ENCODE measurements at places on chromosomes 5 and 9.

DNA sequence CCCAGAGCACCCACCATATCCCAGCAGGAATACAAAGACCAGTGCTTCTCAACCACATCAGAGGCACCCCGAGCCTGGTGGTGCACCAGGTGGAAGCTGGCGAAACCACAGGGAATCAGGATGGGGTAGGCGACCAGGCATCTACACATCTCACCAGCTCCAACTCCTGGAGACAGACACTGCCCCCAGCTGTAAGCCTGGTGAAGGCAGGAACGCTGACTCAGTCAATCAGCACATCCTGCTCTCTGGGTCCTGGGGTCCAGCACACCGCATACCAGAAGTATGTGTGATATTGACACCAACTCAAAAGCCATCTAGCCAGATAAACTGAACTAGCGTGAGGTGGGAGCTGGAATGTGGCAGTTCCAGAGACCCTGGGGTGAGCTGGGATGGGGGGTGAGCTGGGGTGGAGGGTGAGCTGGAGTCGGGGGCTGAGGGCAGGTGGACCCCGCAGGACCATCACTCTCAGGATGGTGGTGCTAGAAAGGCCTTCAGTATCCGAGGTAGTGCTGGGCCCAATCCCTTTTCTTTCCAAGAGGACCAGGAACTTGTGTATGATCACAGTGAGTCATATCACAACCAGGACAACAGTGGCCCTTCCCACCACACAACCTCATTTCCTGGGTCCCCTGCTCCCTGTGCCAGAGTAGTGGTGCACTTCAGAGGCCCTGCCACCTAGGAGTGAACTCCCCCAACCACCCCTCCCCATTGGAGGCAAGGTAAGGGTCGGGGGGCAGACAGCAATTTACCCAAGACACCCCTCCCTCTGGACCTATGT lies 2.5 kb downstream of the DBN1 start:
- DNase-seq = no peak

DNA sequence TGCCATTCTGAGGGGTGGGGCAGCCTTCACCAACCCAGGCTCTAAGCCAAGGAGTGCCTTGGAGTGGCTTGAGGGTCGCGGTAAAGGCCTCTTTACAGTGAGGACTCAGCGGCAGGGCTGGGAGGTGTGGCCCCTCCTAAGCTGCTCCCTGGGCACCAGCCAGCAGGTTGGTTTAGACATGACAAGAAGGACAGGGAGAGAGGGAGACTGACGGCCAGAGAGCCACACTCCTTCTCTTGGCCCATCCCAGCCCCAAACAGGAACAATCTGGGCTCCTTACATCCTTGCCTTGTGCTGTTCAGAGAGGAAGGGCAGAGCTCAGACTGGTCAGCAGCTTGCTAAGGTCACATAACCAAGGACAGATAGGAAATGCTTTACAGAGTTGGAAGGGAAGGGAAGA lies 94.5 kb downstream of the LMX1B start:
- no peak for DNase-seq

DNA sequence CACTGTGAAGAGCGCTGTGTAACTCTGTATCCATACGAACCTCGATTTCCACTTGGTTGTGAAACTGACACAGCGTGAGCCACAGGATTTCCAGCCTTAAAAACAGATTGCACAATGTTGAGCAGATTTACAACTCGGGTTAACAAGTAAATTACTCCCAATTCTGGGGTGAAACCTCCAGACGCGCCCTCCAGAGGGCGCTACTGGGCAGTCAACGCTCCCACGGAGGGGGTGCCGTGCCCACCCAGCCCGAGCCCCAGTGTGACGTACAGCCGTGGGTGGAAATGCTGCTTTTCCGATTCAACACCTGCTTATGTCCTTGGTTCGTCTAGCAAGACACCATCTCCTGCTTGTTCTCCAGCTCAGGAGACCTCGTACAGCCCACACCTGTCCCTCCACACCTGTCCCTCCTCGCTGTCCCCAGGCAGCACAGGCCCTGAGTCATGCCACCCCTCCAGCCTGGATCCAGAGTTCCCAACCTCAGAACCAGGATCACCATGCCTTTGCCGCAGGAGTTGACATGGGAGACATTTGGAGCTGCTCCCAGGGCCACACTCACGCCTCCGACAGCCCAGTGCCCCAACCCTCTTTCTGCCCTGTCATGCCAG lies 34.4 kb upstream of the SLC6A3 start:
- no peak for DNase-seq

DNA sequence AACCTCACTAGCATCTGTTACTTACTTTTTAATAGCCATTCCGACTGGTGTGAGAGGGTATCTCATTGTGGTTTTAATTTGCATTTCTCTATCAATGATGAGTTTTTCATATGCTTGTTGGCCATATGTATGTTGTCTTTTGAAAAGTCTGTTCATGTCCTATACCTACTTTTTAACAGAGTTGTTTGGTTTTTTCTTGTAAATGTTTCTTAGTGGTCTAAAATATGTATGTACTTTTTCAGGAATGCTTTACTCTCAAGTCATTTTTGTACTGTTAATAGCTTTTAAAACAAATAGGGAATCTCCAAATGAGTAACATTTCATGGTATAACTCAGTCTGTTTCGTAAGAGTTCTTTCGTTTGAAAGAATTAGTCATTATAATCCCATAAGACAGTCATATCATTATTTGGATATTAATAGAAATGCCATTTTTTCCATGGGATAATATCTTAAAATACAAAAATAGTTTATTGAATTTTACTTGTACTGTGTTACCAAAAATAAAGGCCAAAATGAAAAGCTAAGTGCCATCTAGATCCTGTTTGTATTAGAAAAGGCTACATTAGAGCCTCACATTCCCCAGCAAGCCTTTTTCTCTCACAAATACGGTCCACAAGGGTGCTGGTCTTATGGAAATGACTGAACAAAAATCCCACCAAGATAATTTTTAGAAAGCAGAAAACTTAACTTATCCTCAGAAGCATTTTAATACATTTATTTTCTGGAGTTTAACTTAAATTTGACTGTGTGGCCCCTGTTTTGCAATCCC lies 247.7 kb downstream of the PJA2 start:
- no peak for DNase-seq

DNA sequence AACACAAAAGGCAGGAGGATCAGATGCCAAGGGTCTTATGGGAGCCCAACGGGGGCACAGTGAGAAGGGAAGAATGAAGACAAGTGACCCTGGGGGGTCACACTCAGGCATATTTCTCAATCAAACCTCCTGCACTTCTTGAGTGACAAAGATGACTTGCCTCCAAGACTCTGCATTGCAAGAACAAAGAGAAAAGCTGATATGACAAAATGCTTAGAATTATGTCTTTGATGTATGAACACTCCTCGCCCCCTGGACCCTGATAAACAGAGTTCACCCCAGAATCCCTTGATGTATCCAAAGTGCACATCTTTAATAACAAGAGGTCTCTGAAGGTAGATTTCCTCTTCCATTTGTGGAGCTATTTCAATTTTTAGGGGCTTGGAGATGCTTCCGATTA lies 146.5 kb downstream of the C5orf15 start:
- no peak for DNase-seq

DNA sequence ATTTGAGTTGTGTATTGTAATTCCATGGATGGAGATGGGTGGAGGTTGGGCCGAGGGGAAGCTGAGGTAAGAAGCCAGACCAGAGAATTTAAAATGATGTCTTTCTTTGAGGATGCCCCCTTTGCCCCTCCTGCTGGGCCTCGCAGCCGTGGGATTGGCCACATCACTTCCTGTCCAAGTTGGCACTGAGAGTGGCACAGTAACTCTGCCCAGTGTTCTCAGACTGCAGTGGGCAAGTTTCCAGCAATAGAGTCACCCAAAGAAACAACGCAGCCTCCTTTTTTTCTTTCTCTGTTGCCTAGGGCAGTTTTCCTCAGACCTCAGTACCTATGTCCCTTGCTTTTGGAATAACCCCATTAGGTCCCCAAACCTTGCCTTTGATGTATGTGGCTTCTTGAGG lies 306.6 kb upstream of the DMRT1 start:
- DNase-seq = no peak

DNA sequence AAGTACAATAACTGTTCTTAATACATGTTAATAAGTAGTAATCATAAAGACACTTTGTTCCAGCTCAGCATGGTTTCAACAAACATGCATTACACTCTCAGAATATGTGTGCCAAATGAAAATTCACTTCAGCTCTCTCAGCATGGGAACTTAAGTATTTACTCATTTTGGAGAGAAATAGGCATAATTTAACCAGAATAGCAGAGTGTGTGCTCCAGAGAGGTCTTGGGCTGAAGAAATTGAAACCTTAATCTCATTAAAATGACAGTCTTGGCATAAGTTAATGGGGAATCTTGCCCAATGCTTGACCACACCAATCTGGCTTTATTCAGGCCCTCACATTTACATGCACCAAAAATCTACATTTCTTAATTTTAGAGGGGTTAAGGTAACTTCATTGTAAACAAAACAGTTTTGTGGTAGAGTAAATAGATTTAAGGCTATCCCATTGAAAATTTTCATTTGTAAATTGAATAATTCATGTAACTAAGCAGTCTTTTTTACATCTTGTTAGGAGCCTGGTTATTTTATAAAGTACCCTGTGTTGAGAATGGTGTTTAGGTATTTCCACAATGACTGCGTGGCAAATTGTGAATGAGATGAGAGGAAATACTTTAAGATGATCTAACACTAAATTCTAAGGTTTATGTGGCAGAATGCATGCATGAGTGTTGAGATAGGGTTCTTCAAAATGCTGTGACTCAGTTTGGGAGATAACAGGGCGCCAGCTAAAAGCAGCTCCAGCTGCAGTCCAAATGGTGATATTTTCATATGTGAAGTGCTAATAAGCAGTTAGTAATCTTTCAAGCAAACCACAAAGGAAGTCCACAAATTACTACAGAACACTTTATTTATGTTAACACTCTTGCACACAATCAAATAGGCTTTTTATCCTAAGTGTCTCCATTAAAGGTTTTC lies 11.3 kb upstream of the LOX start:
- DNase-seq = no peak

- DNase-seq = no peak
Measured at GRCh38 chr5:10400831-10401230, 40.8 kb upstream of the ROPN1L start.

DNA sequence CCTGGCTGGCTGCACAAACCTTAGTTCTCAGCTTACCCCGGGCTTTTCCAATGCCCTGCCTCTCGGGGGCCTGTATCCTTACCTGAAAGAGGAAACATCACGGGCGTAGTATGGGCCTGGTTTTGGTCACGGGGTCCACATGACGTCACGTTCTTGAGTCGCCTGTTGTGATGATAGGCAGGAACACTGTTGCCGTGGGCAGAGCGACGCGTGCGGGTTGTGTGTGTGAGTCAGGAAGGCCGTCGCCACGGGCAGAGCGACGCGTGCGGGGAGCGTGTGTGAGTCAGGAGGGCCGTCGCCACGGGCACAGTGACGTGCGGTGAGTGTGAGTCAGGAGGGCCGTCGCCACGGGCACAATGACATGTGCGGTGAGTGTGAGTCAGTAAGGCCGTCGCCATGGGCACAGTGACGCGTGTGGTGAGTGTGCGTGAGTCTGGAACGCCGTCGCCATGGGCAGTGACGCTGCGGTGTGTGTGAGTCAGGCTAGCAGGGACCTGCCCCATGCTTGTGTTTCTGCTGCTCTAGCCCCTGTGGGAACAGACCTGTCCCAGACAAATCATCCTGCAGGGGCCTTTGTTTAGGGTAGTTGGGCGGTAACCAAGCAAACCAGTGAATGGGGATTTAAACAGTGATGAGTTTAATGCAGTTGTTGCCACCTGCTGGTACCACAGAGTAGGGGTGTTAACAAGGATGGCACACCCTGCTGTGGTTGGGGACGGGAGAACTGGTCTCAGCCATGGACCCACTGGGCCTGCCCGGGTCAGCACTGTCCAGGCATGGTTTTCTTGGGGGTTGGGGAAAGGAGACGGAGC lies 19.8 kb downstream of the TRIP13 start:
- no peak for DNase-seq

DNA sequence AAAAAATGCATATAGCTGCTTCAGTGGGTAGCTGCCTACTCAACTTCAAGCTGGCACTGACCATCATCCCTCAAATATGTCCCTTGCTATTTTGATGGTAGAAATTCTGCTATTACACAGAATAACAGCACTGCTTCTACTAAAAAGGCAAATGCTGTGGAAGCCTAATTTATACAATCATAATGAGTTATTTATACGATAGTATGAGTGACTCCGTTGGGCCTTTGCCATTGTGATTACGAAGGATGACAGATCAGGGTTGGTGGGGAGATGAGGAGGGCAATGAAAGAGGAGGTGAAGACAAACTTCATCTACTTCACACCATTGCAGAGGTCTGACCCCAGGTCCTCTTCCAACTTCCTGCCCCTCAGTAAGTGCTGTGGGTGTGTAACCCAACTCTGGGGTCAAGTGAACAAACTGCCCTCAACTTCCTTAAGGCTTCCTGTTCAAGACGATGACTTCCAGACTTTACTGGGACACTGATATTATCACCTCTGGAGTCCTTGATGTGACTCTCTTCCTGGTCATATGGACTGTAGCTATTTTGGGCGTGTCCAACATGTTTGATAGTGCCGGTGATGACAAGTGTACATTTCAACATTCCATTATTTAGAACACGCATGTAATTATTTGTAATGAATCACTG lies 74.1 kb upstream of the RPS23 start:
- DNase-seq = no peak

- DNase-seq = no peak
Measured at GRCh38 chr5:56168066-56168478, 65.1 kb downstream of the ANKRD55 start.

DNA sequence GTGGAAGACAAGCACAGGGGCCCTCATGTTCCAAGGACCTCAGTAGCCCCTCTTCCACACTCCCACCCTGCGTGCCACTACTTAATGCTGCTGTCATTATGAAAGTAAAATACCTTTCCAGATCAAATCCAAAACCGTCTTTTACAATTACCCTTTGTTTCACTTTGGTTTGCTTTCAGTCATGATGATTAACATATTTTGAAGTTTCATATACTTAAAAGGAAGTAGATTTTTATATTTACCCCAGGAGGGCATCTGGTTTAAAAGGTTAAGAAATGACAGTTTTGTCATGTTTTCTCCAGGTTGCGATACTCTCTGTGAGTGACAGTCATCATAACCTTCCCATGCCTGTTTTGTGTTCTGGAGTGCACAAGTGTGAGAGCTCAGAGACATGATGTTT lies 13.5 kb upstream of the MAP1B start:
- no peak for DNase-seq

- DNase-seq = no peak
Measured at GRCh38 chr9:131937451-131937850, 142.2 kb downstream of the MED27 start.

Data from HAP-1 (cell line).